ENCODE measurements at places on chromosomes 6 and 20.

DNA sequence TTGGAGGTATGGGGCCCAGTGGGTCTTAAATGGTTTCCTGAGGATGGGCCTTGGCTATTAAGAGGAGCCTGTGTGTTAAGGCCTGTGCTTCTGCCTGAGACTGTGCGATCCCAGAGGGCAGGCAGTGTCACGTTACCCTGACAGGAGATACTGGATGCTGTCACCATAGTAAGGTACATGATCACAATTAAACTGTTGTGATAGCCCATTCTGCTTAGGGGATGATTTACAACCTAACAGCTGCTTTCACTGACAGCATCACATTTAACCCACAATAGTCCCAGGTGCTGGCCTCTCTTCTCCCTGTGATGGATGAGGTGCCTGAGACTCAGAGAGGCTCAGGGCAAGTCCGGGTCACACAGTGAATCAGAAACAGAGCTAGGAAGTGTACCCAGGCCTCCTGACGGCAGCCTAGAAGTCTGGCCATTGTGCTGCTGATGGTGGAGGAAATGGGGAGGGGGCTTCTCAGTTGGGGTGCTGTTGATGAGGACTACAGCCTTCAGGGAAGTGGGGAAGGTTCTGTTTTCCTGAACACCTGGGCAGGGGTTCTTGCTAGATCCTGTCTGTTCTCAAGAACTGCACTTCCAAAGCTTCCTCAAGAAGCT lies 97.3 kb downstream of the MDGA1 start:
- no peak for DNase-seq

DNA sequence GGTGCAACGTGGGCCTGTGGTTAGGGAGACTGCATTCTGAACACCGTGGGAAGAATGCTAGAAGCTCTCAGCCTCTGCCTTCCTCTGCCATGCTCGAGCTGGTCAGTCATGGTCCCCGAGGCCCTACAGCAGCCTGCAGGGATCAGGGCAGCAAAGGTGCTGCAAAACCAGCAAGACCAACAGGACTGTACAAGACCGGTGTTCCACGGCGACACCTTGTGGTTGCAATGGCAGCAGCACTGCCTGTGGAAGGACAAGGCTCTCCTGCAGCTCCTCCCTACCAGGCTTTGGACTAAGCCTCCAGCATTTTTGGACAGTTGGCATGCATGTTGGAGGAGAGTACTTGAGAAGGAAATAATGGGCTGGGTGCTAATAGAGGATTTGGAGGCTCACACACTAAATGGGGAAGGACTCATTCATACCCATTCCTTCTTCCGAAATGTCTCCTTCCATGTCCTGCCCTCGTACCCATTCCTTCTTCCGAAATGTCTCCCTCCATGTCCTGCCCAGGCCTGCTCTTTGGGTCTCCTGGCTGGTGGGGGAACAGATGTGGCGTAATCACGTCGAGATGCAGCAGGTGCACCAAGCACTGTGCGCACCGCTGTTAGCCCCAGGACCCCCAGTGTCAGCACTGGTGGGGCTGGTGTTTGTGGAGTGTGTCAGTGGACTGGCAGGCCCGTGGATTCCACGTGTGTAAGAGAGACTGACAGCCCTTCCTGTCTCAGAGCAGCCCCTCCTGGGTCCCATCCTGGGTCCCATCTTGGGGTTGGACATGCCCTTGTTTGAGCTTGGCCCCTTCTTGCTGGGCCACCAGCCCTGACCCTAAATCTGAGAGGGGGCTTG lies 18.6 kb upstream of the MYT1 start:
- no peak for DNase-seq

- no peak for DNase-seq
These were observed 11.1 kb downstream of the PNPLA1 start for GRCh38 chr6:36280983-36281382.

DNA sequence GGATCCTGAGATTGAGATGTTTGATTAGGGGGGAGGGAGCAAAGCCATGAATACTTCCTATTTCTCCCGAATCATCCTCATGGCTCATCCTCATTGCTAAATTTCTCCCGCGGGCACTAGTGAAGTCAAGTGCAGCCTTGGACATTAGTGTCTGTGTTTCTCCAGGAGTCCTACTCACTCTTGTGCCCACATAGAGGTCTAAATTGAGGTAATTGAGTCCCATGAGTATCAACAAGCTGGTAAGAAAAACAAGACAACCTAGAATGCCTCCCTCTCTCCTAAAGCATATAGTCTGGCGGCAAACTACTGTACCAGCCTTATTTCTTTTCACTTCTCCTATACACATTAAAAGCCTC lies 420 bp downstream of the CENPQ start:
- no peak for DNase-seq

DNA sequence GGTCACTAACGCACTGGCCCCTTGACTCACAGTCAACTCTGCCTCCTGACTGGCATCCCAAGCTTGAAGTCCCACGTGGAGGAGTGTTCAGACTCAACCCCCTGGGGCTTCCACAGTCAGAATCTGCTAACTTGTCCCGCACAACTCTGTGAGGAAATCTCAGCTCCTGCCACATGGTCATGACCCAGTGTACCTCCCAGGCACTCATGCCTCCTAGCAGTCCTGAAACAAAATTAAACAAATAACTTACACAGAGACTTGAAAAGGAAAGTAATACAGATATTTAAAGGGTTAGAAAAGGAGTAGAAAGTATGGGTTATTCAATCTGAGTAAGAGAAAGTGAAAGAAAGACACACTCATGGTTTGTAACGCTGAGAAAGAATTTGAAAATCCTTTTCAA lies 134.9 kb downstream of the GMDS start:
- no peak for DNase-seq

GRCh38 chr6:1403851-1404712 lies 14.7 kb downstream of the FOXF2 start:
- DNase-seq, result no peak

GRCh38 chr6:109039795-109040194 lies 54.9 kb downstream of the SESN1 start:
- DNase-seq, result no peak

DNA sequence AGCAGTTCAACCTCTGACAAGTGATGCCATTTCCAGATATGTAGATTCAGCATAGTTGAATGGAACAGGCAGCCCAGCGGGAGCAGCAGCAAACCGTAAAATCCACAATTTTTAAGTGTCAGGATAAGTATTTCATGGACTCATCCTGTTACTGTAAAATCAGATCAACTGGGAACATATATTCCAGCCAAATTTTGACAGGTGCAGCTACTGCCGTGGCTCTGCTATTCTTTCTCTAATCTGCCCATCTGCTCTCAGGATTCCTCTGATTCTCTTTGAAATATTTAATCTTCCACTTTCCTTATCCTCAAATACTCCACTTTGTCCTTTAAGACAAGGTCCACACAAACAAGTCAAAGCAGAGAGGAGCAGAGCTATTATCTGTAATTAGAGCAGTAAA lies 245.4 kb upstream of the ASCC3 start:
- DNase-seq, result no peak

- no peak for DNase-seq
These were observed 90.0 kb downstream of the PLG start for GRCh38 chr6:160791981-160792418.

DNA sequence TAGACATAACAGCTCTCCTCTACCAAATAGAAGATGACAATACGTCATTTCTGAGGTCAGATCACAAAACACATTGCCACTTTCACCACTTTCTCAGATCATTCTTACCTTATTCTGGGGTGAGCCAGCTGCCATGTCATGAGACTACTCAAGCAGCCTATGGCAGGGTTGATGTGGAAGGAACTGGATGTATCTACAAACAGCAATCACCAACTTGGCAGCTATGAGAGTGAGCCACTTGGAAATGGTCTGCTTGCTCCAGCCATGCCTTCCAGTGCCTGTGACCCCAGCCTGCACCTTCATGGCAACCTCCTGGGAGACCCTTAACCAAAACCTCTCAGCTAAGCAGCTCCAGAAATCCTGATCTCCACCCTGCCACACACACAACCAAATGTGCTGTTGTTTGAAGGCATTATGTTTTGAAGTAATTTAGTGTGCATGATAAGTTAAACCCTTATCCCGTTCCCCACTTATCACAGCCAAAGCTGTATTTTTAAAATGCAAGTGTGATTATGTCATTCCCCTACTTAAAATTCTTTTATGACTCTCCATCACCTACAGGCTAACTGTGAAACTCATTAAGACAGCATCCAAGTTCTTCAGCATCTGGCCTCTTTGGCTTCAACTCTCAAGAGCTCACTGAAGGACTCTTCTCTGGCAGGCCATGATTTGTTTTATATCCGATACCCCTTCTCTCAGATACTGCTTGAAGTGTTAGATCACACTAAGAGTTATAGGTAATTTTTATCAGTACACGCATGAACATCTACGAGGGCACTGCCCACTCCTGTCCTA lies 150.6 kb downstream of the LY86 start:
- no peak for DNase-seq

DNA sequence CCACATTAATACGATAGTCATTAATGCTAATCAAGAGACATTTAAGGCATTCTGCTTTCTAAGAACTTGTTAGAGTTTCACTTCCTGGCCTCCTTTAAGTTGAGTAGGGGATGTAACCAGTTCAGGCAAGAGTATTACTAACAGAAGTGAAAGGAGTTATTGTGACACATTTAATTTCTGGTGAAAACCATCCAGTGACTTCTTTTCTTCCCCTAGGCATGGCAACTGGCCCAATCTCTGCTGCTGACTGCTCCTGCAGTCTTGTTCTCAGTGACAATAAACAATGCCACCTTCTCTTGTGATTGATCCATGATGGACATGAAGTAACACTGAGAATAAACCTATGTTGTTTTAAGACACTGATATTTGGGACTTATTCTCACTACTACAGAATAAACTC lies 130.9 kb upstream of the DEFB112 start:
- DNase-seq, result no peak

DNA sequence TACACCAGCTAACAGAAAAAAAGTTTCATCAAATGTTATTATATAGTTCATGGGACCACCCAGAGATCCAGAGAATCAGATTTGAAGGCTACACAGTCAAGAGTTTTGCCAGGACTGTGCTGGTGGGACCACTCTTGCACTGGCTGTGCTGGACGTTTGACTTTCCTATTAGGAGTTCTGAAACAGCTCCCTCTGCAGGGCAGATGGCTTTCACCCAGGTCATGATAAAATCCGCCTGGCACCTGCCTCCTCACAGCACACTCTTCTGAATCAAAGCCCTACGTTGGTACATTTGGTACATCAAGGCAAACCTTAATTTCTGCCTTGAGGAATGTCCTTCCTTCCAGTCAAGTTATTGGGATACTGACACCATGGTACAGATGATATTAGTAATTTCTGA lies 302.1 kb downstream of the ZNF217 start:
- DNase-seq, result no peak

DNA sequence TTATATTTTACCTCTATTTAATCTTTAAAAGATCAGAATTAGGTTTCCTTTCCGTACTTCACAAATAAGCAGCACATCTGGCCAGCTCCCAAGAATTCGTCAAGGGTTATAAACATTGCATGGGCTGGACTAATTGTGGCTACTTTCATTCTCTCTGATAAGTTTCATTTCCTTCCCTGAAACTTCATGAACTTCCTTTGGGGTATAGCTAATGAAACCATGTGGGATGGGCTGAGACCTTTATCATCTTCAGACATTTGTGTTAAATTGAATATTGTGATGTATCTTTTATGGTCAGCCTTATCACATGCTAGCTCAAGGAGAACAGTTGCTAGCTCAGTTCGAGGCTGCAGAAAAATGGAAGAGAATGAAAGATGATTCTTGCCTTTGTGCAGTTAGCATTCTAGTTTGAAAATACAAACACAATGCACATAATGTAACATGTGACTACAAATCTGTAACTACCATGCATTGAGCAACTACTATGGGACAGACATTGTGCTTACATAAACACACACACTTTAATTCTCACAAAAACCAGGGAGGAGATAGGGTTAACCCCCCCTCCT lies 1.7 kb upstream of the GMPR start:
- DNase-seq, result peak; percentile 63

DNA sequence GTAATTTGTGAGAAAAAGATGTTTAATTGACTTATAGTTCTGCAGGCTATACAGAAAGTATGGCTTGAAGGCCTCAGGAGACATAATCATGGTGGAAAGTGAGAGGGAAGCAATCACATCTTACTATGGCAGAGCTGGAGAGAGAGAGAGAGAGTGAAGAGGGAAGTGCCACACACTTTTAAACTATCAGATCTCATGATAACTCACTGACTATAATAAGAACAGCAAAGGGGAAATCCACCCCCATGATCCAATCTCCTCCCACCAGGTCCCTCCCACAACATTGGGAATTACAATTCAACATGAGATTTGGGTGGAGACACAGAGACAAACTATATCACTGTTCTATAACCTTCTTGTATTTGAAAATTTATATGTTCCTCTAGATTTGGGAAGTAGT lies 117.2 kb upstream of the BMP5 start:
- no peak for DNase-seq

GRCh38 chr6:106870824-106871717 lies 103.5 kb downstream of the CD24 start:
- no peak for DNase-seq

DNA sequence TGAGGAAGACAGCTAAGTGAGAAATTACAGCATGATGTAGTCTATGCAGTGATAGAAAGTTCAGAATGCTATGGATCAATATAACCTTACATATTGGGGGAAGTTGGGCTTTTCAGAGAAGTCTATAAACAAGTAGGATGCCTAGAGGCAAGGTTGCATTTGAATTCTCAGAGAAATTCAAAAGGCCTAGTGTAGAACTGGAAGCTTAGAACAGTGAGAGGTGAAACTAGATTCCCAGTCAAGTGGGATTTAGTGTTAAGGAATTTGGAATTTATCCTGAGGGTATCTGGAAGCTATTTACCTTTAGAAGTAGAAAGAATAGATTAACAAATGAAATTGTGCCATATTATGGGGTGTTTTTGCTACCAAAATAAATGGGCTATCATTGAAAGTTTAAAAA lies 4.3 kb downstream of the CENPW start:
- DNase-seq, result no peak

DNA sequence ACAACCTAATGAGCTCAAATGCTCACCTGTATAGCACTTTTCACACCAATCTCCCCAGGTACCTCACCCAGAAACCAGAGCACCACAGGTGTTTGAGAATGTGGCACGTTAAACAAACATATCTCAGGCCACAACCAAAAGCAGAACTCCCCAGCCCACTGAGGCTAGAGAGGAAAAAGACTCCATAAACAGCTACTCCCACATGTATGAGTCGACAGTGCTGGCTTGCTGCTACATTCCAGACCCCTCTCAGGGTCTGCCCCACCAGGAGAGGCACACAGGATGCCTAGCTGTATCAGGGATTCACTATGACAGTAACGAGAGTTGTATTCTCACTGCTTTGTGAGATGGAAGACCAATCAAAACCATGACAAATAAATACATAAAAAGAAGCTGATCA lies 242.6 kb upstream of the ARID1B start:
- DNase-seq, result no peak
